ENCODE measurements at places on chromosomes 4 and X. TPM values are rescaled to one million over a fixed set of nuclear protein-coding genes. Genes with fewer than 3 reads are reported as not detected.

The TMEM271 gene
- total RNA-seq, result 0.08 TPM

The FAM53A gene
- total RNA-seq, result 0.46 TPM

The SPANXC gene
- 4.1 TPM for total RNA-seq

The FAM184B gene
- not detected for total RNA-seq

The MAGEE1 gene
- total RNA-seq, result 1.5 TPM

The TMPRSS11D gene
- not detected for total RNA-seq

The FGFR3 gene
- total RNA-seq, result 2.1 TPM

The SSX1 gene
- total RNA-seq, result not detected

The NUP62CL gene
- 0.48 TPM for total RNA-seq

The SERPINA7 gene
- not detected for total RNA-seq

The MAGEA2B gene
- total RNA-seq, result 3.2 TPM

The PLXNB3 gene
- total RNA-seq, result 1.6 TPM

The DGKQ gene
- total RNA-seq, result 5.7 TPM

The CENPE gene
- 17.0 TPM for total RNA-seq

The CT83 gene
- not detected for total RNA-seq

The SHROOM2 gene
- total RNA-seq, result 3.6 TPM

The DCAF12L2 gene
- not detected for total RNA-seq

The ATOH1 gene
- not detected for total RNA-seq

The NALF2 gene
- not detected for total RNA-seq

The STS gene
- total RNA-seq, result 2.9 TPM

The DNAAF6 gene
- not detected for total RNA-seq

The USP17L29 gene
- total RNA-seq, result not detected

The SCML1 gene
- total RNA-seq, result 12.3 TPM

The PAGE1 gene
- 0.41 TPM for total RNA-seq

The TGIF2LX gene
- total RNA-seq, result 5.8 TPM

The CFAP97 gene
- total RNA-seq, result 27.7 TPM

The ZNF330 gene
- total RNA-seq, result 40.5 TPM

The MUC7 gene
- total RNA-seq, result not detected

The ALAS2 gene
- total RNA-seq, result not detected

The EGFL6 gene
- not detected for total RNA-seq

The SRPK3 gene
- total RNA-seq, result 0.35 TPM

The RRAGB gene
- 7.0 TPM for total RNA-seq

The TAF7L gene
- total RNA-seq, result not detected

The RADX gene
- total RNA-seq, result 15.8 TPM
